ENCODE measurements at places on chromosomes 6 and 20.

DNA sequence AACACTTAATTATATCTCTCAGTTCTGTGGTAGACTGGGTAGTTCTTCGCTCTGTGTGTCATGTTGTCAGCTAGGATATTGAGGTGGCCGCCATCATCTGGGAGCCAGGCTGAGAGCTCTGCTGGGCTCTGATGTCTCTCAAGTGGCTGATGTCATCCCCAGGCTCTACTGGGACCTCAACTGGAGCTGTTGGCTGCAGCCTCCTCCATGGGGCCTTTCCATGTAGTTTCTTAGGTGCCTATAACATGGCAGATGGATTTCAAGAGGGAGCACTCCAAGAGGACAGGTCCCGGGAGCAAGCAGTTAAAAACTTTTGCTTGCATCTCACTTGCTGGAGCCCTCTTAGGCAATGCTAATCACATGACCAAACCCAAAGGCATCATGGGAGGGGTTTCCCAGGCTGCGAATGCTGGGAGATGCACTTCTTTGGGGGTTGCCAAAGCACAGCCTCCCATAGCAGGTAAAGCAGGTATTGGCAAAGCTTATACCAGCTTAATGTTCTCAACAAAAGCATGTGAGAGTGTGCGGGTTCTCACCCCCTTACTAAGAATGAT, 129.8 kb downstream of the TMEM242 start:
- DNase-seq, result no peak

DNA sequence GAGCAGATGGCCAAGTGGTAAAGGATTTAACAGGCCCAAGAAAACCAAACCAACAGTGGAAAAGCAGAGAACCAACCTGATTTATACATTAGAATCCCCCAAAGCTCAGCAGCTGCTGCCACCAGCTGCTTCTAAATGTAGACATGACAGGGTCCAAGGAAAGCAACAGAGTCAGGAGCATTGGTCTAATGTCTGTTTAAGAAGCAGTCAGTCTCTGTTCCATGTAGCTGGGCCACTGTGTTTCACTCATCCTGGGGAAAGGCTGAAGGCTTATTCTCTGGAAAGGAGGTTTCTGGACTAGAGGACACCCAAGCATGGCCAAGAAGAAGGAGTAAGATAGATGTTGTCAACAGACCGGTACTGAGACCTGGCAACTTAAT, 75.4 kb downstream of the TMEM244 start:
- DNase-seq, result no peak

DNA sequence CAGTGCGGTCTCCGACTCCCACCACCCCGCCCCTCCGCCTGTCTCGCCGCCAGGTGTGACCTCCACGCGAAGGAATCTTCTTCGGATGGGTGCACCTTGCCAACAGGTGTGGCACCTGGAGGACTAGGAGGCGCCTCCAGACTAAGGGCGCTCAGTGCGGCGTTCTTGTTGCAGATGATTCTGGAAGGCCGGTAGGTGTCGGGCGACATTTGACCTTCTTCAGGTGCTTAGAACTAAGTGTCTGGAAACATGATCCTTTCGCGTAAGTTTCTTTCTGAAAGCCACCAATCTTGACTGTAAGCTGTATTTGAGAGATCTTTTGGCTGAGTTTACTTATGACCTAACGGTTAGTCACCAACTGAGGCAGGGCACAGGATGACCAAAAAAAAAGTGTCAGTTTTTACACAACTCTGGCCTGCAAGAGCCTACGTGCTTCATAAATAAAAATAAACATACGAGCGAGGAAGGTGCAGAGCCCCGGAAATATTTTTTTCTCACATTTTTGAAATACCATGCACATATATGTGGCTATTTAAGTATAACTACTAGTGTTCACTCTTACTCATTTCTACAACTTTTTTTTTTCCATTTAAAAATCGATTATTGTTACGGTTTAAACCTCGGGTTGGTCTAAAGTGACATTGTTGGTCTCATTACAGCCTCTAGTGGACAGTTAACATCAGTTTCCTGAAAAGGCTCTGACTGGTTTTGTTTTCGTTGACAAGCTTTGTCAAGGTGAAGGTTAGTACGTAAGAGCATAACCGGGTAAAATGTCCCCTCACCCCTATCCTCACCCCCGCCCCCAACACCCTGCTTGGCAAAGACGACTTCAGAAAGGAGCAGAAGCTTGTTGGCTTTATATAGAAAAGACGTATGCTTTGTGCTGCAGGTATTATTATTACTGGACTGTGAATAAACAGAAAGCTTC, 1.6 kb upstream of the ATXN1 start:
- peak; percentile 57 for DNase-seq

- no peak for DNase-seq
Observed at GRCh38 chr6:67431076-67431475, 1204.0 kb upstream of the ADGRB3 start.

DNA sequence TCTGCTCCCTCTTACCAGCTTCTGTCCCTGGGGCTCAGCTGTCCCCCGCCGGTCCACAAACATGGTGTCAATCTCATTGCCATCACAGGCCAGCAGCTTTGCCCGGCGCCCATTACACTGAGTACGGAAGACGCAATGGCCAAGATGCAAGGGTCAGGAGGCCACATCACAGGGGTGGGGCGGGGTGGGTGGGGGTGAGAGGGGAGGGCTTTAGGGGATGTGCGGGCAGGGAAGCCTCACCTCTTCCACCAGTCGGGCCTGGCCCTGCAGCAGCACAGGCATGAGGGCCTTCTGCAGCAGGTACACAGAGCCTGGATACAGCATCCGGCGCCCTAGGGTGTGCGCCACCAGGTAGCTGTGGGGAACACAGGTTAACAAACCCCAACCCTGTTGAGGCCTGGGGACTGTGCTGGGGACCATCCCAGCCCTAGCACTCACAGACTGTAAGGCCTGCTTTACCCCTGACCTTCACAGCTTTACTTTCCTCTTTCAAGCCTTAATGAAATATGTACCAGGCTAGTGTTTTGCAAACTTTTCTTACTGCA, 10.8 kb upstream of the LY6G5C start:
- DNase-seq, result no peak
